Stimulated activated CD8-positive, alpha-beta memory T cell treated with anti-CD3 and anti-CD28 coated beads, Interleukin-15, amount 100 ng/mL, for 24 hours (primary cell): ENCODE measurements at places on chromosomes 11 and 22.

DNA sequence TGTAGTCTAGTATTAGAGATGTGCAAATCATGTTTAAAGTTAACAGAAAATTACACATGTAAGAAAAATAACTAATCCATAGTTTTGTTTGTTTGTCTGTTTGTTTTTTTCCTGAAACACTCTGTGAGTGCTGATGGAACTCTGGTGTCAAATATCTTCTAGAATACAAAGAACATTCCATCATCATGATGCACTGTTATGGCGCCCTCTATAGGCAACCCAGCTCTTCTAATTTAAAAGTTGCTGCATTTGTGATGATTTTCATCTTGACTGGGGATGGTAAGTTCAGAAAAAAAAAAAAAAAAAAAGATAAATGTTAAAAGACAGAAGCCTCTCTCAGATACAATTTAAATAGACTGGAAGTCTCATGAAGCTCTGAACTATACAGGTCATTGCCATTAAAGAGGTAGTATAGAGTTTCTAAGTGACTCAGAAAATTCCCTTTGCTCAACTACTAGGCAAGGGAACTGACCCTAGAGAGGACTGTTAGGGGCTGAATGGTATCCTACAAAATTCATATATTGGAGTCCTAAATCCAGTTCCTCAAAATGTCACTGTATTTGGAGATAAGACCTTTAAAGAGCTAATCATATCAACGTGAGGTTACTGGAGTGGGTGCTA is 597.2 kb upstream of the ANO3 start:
- no peak for DNase-seq

GRCh38 chr22:25749420-25750169 is 7.6 kb downstream of the MYO18B start:
- DNase-seq = no peak

DNA sequence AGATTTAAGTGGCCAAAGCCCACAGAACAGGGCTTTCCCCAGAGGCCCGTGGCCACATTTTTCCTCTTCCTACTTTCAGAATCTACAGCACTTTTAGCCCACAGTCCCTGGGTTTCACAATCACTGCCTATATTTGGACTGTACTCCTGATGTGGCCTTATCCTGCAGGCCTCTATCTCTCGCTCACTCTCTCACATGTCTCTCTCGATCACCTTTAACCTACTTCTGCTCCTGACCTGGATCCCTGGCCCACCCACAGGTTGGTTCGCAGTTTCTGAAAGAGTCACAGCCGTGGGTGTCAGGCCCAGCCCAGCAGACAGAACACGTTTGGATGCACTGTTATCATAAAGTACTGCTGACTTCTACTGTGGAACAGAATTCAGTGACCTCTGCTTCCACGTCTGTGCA is 55.5 kb downstream of the LARGE1 start:
- DNase-seq = no peak

- DNase-seq = no peak
Observed at GRCh38 chr11:1256257-1257045, 33.6 kb downstream of the MUC5B start.

DNA sequence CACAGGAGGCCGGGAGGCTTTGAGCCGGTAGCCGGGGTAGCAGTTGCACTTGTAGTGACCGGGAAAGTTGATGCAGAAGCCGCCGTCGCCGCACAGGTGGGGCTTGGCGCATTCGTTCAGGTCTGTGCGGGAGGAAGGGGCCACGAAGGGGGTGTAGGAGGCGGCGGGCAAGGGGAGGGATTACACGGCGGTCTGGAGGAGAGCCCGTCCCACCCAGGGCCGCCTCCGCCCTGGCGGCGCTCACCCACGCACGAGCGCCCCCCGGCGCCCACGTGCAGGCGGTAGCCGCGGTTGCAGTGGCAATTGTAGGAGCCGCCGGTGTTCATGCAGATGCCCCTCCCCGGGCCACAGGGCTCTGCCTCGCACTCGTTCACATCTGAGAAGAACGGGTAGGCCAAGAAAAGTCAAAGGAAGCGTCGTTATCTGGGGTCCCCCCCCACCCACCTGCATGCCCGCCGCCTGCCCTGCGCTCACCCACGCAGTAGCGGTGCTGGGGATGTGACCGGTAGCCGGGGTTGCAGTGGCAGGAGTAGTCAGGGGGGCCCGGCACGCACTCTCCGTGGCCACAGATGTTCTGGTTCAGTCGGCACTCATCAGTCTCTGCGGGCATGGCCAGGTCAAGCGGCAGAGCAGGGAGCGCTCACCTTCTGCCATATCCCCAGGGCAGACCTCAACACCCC is 10.6 kb downstream of the LTBP3 start:
- no peak for DNase-seq

GRCh38 chr22:24271386-24271854 is 789 bp downstream of the SPECC1L start:
- no peak for DNase-seq

DNA sequence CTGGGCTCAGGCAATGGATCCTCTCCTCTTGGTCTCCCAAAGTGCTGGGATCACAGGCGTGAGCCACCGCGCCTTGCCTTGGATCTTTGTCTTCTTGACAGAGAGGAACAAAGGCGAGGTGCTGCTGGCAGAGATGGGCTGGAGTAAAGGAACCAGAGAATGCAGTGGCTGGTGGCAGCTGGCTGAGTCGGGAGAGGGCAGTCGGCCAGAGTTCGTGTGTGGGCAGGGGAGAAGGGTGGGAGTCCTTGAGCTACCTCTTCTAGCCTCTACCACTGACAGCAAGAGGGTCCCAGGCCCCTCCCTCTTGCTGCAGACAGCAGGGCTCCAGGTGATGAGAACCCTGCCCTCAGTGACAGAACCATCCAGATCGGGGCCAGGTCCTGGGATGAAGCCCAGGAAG is 86.2 kb upstream of the LINC01488 start:
- DNase-seq = no peak

GRCh38 chr11:119363851-119364590 is 17.5 kb downstream of the USP2 start:
- peak; percentile 31 for DNase-seq

DNA sequence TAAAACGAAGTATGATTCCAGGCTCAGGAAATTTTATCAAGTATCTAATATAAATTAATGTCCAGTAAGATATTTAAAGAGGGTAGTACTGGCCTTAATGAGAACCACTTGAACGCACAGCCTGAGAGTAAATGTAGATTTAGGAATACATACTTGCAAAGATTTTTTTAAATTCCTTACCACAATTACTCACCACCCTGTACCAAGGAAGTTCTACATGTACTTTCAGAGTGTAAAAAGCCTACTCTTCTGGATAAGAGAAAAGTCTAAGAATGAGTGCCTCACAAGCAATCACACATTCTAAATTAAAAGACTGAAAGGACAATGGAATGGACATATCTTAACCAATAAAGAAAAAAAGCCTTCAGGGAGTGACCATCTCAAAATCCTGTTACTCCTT is 697.4 kb downstream of the DLG2 start:
- no peak for DNase-seq

GRCh38 chr11:117440258-117440657 is 112.6 kb downstream of the CEP164 start:
- DNase-seq = no peak

DNA sequence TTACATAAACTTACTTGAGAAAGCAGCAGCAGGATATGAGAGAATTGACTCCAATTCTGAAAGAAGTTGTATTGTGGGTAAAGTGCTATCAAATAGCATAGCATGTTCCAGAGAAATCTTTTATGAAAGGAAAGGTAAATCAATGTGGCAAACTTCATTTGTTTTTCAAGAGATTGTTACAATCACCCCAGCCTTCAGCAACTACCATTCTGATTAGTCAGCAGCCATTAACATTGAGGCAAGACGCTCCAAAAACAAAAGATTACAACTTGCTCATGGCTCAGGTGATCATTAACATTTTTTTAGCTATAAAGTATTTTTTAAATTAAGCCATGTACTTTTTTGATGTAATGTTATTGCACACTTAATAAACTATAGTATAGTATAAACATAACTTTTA is 357.2 kb downstream of the TMEM135 start:
- DNase-seq = no peak

DNA sequence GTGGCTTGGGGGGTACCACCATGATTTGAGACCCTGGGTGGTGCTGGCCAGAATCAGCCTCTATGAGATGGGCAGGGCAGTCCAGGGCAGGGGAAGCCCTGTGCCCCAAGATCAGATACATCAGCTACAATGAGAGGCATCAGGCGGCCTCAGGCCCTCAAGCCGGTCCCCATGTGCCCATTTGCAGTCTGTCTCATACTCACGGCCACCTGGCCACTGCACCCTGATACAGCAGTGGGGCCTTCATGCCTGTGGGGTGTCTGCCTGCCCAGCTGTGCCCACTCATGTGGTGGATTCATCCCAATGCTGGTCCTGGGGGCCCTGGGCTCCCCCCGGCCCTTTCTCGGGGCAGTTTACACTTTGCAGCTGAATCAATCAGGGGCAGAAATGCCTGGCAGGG is 42.4 kb upstream of the KCNQ1OT1 start:
- no peak for DNase-seq

GRCh38 chr11:117588166-117588810 is 208.7 kb downstream of the DSCAML1 start:
- no peak for DNase-seq

DNA sequence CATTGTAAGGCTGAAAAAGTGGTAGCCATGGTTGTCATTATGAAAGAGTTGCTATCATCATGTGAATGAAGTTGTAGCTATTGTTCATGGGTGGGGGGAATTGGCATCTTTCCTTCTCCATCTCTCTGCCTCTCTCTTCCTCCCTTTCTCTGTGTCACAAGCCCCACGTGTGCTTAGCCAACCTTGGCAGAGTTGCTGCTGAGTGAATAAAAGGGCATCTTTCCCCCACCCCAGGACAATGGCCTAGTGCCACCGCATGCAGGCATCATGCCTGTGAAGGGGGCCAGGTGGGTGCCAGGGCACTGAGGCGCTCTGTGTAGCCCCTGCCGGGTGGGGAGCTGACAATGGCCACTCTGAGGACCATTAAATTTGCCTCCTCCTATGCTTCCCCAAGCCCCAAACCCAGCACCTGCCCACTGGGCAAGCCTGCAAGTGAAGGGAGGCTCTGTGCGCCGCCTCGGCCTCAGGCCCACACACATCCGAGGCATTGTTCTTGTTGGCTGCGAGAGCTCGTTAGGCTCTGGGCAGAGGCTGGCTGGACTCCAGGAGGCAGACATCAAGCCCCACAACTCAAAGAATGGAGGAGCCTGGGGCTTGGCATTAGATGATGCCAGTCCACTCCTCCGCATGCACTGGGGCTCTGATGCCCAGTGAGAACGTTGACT is 103.9 kb downstream of the SEZ6L start:
- no peak for DNase-seq

- DNase-seq = no peak
Observed at GRCh38 chr11:124123622-124124021, 8.4 kb downstream of the VWA5A start.

- DNase-seq = no peak
Observed at GRCh38 chr11:37948258-37948657, 1350.2 kb upstream of the RAG2 start.
